ENCODE measurements at places on chromosomes 5 and 9. TPM values are rescaled to one million over a fixed set of nuclear protein-coding genes. Genes with fewer than 3 reads are reported as not detected.

NEUROG1 gene
- not detected for polyA plus RNA-seq

EGFL7 gene
- 6.2 TPM for polyA plus RNA-seq

CDKN2B-AS1 gene
- polyA plus RNA-seq = 1.4 TPM

ADAMTS16 gene
- polyA plus RNA-seq = not detected

NPR3 gene
- 0.01 TPM for polyA plus RNA-seq

AJM1 gene
- polyA plus RNA-seq = 0.10 TPM

PCDHGB3 gene
- polyA plus RNA-seq = 0.28 TPM

PITX1 gene
- polyA plus RNA-seq = 2.3 TPM

EIF4E1B gene
- not detected for polyA plus RNA-seq

NOXA1 gene
- 0.33 TPM for polyA plus RNA-seq

ELOVL7 gene
- 12.0 TPM for polyA plus RNA-seq

EXOSC3 gene
- polyA plus RNA-seq = 24.8 TPM

ZDHHC11B gene
- not detected for polyA plus RNA-seq

ADRB2 gene
- 29.4 TPM for polyA plus RNA-seq

IL31RA gene
- polyA plus RNA-seq = 6.7 TPM

All from keratinocyte (primary cell).